ENCODE measurements at places on chromosomes 3 and 15.

GRCh38 chr3:182959474-182960350 lies 20.6 kb downstream of the DCUN1D1 start:
- no peak for DNase-seq

DNA sequence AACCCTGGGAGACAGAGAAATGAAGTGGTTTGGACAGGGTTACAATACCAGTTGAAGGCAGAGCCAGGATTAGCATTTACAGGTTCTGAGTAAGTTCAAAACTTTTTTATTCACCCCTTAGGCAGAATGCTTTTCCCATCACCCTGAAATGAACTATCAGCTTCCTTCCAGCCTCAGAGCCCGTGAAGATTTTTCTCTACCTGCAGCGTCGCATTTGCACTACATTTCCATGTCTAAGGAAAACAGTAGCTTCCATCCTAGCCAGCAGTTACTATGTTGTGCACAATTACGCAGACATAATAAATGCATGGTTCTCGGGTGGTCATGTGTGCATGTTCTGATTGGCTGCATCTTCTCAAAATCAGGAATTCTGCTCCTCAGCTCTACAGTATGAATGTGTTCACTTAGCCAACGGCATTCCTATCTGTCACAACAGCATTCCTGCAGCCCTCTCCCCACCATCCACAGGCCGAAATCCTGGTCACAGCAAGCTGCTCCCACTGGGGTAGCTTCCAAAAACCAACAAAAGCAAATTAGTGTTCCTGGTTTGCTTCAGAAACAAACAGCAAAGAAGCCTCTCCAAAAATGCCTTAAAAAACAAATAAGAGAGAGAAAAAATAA lies 510.8 kb upstream of the SEMA6D start:
- no peak for DNase-seq

DNA sequence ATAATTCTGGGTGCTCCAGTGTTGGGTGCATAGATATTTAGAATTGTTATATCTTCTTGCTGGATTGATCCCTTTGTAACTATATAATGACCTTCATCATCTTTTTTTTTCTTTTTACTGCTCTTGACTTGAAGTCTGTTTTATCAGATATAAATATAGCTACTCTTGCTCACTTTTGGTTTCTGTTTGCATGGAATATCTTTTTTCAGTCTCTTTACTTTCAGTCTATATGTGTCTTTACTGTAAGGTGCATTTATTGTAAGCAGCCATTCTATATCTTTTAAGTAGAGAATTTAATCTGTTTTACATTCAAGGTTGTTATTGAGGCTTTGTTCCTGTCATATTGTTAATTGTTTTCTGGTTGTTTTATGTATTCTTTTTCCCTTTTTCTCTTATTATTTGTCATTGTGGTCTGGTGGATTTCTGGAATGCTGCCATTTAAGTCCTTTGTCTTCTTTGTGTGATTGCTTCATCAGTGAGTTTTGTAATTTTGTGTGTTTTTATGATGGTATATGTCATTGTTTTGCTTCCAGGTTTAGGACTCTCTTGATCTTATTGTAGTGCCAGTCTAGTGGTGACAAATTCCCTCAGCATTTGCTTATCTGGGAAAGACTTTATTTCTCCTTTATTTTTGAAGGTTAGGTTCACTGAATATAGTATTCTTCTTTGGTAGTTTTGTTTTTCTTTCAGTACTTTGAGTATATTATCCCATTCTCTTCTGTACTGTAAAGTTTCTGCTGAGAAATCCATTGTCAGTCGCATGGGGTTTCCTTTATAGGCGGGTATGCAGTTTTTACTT lies 8.3 kb upstream of the PRR23C start:
- DNase-seq: no peak

DNA sequence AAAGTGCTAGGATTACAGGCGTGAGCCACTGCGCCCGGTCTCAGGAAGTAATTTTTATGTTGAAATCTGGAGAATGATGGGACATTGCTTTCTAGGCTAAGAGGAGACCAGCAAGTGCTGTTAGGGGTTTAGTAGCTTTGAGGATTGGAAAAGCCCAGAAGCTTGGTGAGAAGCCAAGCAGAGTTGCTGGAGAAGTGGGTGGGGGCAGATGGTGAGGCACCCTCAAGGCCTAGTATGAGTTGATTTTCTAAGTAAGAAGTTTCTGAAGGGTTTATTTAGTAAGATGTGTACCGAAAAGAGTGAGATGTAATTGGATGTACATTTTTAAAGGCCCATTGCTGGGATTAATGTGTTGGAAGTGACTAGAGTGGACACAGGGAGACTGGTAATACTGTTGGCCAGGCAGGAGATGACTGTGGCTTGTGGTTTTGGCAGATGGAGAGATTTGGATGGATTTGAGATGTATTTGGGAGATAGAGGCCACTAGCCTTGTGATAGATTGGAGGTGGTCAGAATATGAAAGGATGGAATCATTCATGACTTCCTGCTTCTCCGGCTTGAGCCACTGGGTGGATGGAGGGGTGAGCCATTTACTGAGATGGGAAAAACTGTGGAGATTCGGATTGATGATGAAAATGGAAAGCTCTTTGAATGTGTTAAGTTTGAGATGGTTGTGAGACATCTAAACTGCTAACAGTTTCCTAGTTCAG lies 2.3 kb downstream of the LRRC28 start:
- no peak for DNase-seq

DNA sequence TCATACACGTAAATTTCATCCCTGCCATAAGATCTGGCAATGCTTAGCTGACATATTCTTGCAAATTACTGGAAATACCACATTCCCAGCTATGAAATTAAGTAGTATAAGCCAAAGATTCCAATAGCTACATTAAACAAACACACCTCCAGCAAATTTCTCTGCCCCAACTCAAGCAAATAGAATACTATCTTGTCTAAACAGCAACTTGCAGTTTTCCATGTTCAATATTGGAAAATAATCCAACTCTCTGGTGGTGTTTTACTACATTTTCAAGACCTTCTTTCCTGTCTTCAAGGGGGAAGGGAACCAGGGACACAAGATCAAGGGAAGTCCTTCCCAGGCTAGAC lies 268.7 kb downstream of the TBL1XR1 start:
- no peak for DNase-seq

GRCh38 chr3:14335774-14336748 lies 66.3 kb upstream of the SLC6A6 start:
- DNase-seq: no peak

- no peak for DNase-seq
These were observed 18.4 kb upstream of the CRABP1 start for GRCh38 chr15:78321786-78322185.

DNA sequence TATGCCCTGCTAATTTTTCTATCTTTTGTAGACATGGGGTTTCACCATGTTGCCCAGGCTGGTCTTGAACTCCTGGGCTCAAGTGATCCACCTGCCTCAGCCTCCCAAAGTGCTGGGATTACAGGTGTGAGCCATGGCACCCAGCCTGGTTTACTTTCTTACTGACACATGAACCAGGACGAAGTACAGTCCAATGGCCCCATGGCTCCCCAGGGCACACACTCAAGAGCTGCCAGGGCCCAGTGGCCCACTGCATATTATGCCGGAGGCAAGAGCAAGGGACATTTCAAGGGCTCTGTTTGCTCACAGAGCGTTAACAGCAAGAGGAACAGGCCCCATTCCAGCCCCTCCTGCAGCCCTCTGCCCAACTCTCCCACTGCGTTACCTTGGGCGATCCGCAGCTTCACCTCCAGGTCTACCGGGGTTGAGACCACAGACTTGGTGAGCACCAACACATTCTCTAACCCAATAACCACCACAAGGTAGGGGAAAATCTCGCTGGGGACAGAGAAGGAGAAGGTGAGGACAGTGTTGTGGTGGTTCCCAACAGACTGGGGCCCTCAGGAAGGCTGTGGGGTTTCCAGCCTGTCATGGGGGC lies 42.8 kb downstream of the PTPN23 start:
- DNase-seq: no peak

DNA sequence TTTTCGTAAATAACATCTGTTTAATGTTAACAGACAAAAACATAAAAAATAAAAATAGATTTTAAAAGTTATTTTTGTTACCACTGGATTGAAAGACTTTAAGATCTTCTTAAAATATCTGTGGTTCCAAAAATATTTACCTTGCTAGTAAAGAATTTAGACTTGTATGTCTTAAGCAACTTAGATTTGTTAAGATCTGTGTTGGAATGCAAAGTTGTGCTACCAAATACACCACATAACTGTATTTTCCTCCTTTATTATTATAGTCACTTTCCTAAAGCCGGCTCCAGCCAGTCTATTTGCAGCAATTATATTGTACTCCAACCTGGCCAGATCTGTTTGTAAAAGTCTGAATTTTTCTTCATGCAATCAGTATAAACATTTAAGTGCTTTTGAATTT lies 63.7 kb downstream of the SPRED1 start:
- DNase-seq: no peak

GRCh38 chr15:48541341-48542278 lies 103.9 kb downstream of the FBN1 start:
- DNase-seq: no peak

DNA sequence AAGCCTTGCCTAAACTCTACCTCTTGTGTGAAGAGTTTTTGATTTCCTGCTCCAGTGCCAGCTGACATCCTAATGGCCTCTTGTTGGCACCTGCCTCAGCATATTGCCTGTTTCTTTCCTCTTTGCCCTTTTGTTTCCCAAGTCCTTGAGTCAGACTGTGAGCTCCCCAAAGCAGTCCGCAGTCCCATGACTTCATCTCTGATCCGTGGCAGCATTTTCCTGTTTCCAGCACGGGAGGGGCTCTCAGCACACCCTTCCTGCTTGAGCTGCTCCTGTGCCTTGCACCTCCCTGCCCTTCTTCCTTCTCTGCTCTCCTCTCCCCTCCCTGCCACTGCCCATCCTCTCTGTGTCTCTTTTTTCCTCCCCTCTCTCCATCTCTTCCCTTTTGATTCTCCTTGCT lies 179.6 kb downstream of the EPHB1 start:
- DNase-seq: no peak

- DNase-seq: no peak
These were observed 43.8 kb upstream of the B3GALNT1 start for GRCh38 chr3:161148832-161149475.

DNA sequence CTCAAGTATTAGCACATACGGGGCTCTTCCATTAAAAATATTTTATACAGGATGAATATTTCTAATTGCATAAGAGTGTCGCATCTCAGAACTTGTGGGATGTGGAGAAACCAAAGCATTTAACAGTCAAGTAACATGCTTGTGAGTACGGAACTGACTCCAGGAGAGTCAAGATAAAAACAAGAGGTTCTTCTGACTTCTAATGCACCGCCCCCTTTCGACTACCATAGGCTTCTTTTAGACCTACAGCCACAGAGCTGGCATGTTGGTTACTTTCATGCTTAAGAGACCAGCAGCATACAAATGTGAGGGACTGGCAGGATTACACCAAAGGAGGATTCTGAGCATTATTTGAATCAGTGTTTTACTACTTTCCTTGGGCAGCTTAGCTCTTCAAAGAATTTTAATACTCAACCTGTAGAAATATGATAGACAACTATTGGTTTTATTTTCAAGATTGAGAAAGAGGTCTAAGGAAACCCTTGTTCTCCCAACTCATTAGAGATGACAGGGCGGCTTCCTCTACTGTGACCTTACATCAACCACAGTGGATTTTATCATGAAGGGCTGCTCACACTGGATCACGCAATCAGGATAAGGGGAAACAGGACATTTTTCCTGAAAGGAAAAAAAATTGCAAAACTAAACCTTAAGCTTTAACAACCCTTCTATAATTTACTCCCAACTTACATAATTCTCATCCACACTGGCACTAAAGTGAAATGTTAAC lies 14.0 kb downstream of the ETV5 start:
- DNase-seq: no peak

DNA sequence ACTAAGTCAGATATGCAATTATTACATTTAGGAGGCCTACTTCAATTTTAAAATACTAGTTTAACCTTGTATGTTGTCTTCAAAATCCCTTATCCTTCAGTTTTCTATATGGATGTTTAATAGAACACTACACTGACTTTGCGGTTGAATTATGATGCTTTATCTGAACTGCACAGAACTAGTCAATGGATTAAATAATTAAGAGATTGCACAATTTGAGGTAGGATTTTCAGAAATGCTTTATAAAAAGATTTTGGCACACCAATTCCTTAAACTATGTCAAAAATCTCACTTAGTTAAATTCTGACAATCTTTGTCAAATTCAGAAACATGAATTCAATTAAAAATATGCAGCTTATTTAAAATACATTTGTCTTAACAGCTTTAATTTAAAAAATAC lies 28.1 kb downstream of the ATOSA start:
- DNase-seq: no peak

GRCh38 chr3:77146004-77146403 lies 106.1 kb downstream of the ROBO2 start:
- no peak for DNase-seq

GRCh38 chr15:31089368-31090047 lies 12.0 kb downstream of the TRPM1 start:
- no peak for DNase-seq

- DNase-seq: no peak
These were observed 41.6 kb downstream of the NANOGP8 start for GRCh38 chr15:35043373-35044095.

- no peak for DNase-seq
These were observed 28.7 kb downstream of the LRRK1 start for GRCh38 chr15:100947760-100948429.

- no peak for DNase-seq
These were observed 207.2 kb downstream of the EPHA3 start for GRCh38 chr3:89314454-89315098.

DNA sequence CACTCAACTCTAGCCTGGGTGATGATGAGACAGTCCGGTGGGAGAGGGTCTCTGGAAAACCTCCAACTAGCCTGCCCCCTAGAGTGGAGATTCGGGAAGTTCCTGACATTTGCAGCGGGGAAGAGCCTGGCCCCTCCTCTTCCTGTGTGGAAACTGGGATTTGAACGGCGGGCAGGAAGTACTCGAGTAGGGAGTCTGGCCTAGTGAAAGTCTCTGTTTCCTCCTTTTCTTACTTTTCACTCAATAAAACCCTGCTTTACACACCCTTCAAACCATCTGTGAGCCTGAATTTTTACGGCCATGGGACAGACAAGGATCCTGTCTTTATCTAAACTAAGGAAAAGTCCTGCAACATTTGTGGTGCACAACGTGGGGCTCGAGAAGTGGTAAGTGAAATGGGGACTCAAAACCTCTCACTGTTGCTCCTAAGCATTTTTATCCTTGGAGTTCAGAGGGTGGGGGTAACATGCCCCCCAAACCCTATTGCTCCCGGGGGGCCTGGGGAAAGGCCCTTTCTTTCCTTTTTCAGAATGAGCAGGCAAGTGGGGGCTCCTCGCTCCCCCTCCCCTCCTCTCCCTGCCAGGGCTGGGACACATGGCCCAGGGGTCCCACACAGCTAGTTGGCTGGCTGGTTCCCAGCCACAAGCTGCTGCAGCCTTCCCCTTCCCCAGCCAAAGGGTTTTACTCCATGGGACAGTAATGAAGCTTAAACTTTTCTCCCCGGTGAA lies 224.7 kb upstream of the GBE1 start:
- DNase-seq: no peak

DNA sequence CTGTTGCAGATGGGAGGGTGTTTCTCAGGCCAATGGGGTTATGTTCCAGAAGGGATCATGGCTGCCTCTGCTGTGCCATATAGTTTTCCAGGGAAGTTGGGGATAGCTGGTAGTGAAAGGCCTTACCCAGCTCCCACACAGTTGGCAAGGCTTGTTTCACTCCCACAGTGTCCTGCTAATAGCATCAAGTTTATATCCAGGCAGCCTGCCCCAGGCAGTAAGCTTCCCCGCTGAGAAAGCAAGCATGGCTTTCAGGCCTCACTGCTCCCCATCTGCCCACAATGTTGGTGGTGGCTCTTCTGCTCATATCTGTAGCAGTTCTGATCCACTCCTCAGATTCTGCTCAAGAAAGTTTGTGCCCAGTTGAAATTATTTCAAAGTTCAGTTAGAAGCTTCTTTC lies 50.9 kb upstream of the DCBLD2 start:
- DNase-seq: no peak

- no peak for DNase-seq
These were observed 302.8 kb downstream of the ROBO2 start for GRCh38 chr3:77342688-77343087.

All from activated effector memory CD4-positive, alpha-beta T cell treated with Interleukin-2 at 50 U/mL for 16 hours (primary cell).